Thyroid gland (tissue), 4 donors: ENCODE measurements at places on chromosomes 2 and 18.
A peak's percentile ranks its signal among the peaks of the same experiment; 100 is the strongest.

- no peak for DNase-seq
These were observed 129.8 kb downstream of the HNMT start for GRCh38 chr2:138094031-138094430.

GRCh38 chr2:48328159-48328809 is 201.7 kb upstream of the STON1 start:
- DNase-seq, result no peak

DNA sequence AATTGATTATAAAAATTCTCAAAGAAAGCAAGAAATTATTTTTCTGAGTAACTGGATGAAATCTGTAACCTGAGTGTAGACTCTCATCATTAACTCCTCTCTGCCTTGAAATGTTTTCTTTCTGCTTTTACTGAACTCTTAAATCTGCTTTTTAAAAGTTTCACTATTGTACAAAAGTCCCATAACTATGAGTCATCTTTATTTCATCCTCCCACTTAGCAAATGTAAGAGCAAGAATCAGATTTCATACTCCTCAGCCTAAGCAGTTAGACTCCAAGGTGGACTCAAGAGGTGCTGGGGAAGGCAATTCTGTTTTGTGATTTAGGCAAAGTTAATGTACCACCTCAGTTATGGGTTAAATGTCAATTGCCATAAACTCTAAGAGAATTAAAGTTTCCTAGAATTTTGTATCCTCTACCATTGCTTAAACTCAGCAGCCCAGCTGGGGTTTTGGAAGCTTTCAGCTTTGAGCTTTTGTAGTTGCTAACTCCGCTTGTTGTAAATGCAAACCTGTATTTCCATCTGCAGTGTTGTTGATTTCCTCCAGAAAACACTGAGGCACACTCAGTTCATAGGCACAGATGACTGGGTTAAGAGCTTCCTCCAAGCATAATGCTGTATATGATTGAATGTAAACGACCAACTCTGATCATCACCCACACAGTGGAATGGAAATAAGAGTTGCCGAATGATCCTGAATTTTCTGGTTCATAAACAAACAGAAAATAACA is 268.8 kb downstream of the ARHGAP15 start:
- DNase-seq, result no peak

DNA sequence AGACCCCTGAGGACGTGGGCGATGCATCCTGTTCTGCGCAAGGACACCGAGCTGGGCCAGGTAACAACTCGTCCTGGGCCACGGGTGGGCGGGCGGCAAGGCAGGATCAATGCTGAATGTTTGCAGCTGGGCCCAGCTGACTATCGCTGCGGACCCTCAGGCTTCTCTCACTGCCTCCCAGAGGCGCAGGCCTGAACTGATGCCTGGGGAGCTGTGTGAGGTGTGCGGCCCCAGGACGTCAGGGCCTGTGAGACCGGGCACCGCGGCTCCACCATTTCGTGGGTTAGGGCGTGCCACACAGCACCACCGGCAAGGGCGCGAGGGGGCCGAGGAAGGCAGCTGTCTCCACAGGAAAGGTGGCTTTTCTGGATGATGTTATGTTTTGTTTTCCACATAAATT is 307.4 kb downstream of the NDUFA10 start:
- DNase-seq, result no peak

- DNase-seq, result no peak
These were observed 316.0 kb downstream of the TXNL1 start for GRCh38 chr18:56322406-56322805.

GRCh38 chr2:74548900-74549826 is 4.6 kb downstream of the LOXL3 start:
- peak; percentile 64 for DNase-seq

DNA sequence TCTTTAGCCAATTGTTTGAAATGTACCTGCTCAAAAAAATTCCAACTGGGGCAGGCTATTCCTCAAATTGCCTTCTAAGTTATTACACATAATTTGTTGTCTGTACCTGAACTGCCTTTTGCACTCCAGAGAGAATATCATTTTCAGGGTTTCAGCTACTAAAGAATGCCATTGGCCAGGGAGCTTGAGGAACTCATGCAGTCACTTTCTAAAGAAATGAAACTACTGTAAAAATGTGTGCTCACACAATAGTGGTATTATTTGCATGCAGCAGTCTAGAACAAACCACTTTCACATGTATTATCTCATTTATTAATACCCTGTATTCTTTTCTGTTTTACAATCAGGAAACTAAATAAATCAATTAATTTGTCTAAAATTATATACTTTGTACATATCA is 152.2 kb downstream of the PID1 start:
- DNase-seq, result no peak

- DNase-seq, result no peak
These were observed 246.9 kb downstream of the NDUFA10 start for GRCh38 chr2:239778042-239778851.

GRCh38 chr2:105517814-105518705 is 119.2 kb upstream of the FHL2 start:
- DNase-seq, result peak; percentile 95
